Esophagus muscularis mucosa (tissue), 4 donors: ENCODE measurements at places on chromosomes 2 and 18. TPM values are rescaled to one million over a fixed set of nuclear protein-coding genes. Genes with fewer than 3 reads are reported as not detected.

DNA sequence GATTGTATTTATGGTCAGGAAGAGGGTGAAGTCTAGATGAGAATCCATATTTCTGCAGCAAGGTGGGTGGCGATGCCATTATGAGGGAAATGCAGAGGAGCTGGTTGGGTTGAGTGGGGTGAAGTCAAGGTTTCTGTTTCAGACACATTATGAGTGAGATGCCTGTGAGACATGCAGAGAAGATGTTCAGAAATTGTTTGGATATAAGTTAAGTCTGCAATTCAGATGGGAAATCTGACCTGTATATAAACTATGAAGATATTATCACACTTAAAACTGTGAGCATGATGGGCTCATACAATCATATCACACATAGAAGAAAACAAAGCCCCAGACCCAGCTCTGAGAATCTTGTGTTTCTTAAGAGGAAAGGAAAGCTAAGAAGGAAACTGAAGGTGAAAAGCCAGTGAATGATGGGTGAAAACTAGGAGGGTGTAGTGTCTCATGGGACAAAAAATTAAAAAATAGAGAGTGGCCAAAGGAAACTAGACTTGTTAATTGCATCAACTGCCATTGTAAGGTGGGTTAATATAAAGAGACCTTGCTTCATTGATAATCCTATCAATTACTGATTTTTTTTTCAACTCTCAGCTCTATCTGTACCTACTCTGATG lies 14.2 kb downstream of the GALNT5 start:
- no peaks in the 10 kb centered on the region for H3K27me3 ChIP-seq
- H3K4me1 ChIP-seq: no peaks in the 10 kb centered on the region
- no peak overlapping the region for H3K4me3 ChIP-seq
- no peaks in the 10 kb centered on the region for H3K36me3 ChIP-seq
- DNase-seq: no peak

The DSG1 gene
- not detected for total RNA-seq

The MTCL1 gene
- total RNA-seq: 32.3 TPM

The EIF2B4 gene
- 50.0 TPM for total RNA-seq

DNA sequence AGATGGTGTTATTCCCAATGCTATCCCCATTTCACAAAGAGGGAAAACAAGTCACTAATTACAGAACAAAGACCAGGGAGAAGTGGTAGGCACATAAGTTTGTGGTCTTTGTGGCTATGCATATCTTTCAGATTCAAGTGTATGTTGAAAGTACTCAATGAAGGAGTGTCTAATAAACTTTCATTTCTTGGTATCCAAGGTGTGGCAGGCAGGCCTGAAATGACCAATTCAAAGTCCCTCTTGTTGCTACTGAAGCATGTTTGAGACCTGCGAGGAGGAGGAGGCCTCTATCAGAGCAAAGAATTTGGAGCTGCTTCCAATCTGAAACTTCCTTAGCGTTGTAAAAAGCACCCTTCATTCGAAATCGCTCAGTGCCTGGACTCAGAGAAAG lies 60.9 kb upstream of the KLF7 start:
- no peaks in the 10 kb centered on the region for H3K36me3 ChIP-seq
- H3K27ac ChIP-seq: peak overlapping the region; percentile 78
- H3K4me1 ChIP-seq: peaks cover 45% of the 10 kb centered on the region
- DNase-seq: peak; percentile 42

The TAF4B gene
- 5.2 TPM for total RNA-seq

The CYB5A gene
- 77.7 TPM for total RNA-seq

GRCh38 chr18:37574113-37574512 lies 8.5 kb upstream of the CELF4 start:
- H3K27ac ChIP-seq: no peak overlapping the region
- H3K27me3 ChIP-seq: no peaks in the 10 kb centered on the region
- no peaks in the 10 kb centered on the region for H3K4me1 ChIP-seq

The TRAPPC12 gene
- total RNA-seq: 79.0 TPM

The COL6A3 gene
- 350 TPM for total RNA-seq

- peaks cover 3% of the 10 kb centered on the region for H3K4me1 ChIP-seq
- no peaks in the 10 kb centered on the region for H3K36me3 ChIP-seq
- no peak overlapping the region for H3K27ac ChIP-seq
Measured at GRCh38 chr2:132448771-132449170, 32.2 kb downstream of the GPR39 start.

DNA sequence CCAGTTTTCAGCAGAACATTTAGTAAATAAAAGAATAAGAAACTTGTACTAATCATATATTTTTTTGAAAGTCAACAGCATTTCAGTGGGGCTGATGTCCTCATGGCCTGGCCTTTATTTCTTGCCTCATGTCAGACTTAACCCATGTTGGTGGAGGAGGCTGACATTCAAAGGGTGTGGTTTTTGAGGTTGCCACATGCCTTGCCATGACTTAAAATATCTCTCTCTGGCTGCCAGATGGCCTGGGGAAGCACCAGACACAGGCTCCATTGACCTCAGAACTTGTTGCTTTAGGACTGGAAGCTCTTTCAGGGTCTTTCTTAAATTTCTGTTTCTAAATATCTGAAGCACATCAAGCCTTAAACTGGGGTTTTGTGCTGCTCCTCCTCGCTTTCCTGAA lies 32.5 kb upstream of the CD28 start:
- H3K4me1 ChIP-seq: peaks cover 21% of the 10 kb centered on the region
- DNase-seq: no peak
- no peak overlapping the region for H3K4me3 ChIP-seq
- H3K27ac ChIP-seq: no peak overlapping the region
- no peaks in the 10 kb centered on the region for H3K27me3 ChIP-seq

DNA sequence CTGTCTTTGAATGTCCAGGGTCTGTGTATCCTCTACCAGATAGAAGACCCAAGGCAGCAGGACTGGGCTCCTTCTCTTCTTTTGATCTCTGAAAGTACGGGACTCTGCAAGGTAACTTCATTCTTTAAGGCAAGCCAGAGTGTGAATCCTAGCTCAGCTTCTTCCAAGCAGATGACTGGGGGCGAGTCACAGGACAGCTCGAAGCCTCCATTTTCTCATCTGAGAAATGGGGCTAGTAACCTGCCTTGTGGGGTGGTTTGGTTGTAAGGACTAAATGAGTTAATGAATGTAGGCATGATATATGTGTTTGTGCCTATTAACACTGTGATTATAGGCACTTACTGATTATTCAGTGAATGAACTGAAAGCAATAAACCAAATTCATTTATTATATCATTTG lies 46.7 kb downstream of the DGKD start:
- peaks cover 26% of the 10 kb centered on the region for H3K36me3 ChIP-seq
- no peak for DNase-seq
- H3K27me3 ChIP-seq: no peaks in the 10 kb centered on the region

The TPO gene
- 18.4 TPM for total RNA-seq

GRCh38 chr2:149070681-149071320 lies 32.3 kb downstream of the LYPD6B start:
- no peak for DNase-seq
- peaks cover 11% of the 10 kb centered on the region for H3K4me1 ChIP-seq
- no peaks in the 10 kb centered on the region for H3K36me3 ChIP-seq
- no peaks in the 10 kb centered on the region for H3K27me3 ChIP-seq
- H3K4me3 ChIP-seq: no peak overlapping the region
- H3K27ac ChIP-seq: no peak overlapping the region

- H3K4me1 ChIP-seq: peaks cover 53% of the 10 kb centered on the region
- H3K4me3 ChIP-seq: no peak overlapping the region
- no peaks in the 10 kb centered on the region for H3K27me3 ChIP-seq
- H3K36me3 ChIP-seq: peaks cover 4% of the 10 kb centered on the region
Measured at GRCh38 chr2:217986256-217986961, 16.4 kb downstream of the TNS1 start.

DNA sequence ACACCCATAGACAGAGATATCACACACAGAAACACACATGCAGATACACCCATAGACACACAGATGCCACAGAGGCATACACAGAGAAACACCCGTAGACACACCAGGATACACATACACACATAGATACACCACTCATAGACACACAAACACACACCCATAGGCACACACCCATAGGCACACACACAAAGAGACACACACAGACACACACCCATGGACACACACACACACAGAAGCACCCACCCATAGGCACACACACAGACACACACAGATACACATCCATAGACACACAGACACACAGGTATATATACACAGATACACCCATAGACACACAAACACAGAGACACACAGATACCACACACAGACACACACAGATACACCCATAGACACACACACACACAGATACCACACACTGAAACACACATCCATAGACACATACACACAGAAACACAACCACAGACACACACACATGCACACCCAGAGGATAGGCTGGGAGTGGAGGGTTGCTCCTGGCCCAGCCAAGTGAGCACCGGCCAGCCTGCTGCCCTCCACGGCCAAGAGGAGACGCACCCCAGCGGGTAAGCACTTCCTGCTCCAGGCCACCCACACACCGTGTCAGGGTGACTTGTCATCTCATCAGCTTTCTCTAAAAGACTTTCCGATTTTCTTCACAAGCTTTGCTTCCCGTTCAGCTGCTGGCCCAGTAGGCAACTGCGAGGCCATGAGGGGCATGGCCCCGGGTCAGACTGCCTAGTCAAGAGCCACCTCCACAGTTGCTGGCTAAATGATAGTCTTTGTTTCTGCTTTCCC lies 14.1 kb upstream of the CNNM3 start:
- no peaks in the 10 kb centered on the region for H3K27me3 ChIP-seq
- no peak overlapping the region for H3K27ac ChIP-seq
- DNase-seq: no peak
- H3K4me1 ChIP-seq: peaks cover 5% of the 10 kb centered on the region
- H3K36me3 ChIP-seq: peaks cover 51% of the 10 kb centered on the region

DNA sequence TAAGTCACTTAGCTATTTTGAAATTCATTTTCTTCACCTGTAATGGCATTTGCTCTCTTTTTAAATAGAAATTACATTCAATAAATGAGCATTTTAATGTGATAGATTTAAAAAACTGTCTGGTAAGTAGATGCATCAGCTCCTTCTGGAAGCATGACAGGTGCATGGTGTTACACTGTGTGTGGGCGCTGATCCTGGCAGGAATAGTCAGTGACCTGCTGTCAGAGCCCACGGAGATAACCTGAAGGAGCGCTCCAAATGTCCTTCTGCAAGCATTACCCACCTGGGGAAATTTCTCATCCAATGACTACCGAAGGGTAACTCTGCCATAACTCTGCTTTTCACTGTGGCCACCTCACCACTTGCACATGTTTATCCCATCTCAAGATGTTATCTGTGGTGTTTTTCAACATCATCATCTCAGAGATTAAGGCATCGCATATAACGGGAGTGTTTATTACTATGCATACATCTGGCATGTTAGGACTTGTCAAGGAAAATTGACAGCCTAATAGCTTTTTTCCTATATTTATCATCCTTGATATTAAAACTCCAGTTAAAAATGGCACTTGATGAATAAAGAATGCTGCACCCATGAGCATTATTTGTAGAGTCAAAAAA lies 637.3 kb downstream of the ERBB4 start:
- H3K4me1 ChIP-seq: peaks cover 4% of the 10 kb centered on the region
- no peak overlapping the region for H3K27ac ChIP-seq
- no peaks in the 10 kb centered on the region for H3K36me3 ChIP-seq
- no peak overlapping the region for H3K4me3 ChIP-seq
- no peaks in the 10 kb centered on the region for H3K27me3 ChIP-seq

The KCNIP3 gene
- total RNA-seq: 16.7 TPM

DNA sequence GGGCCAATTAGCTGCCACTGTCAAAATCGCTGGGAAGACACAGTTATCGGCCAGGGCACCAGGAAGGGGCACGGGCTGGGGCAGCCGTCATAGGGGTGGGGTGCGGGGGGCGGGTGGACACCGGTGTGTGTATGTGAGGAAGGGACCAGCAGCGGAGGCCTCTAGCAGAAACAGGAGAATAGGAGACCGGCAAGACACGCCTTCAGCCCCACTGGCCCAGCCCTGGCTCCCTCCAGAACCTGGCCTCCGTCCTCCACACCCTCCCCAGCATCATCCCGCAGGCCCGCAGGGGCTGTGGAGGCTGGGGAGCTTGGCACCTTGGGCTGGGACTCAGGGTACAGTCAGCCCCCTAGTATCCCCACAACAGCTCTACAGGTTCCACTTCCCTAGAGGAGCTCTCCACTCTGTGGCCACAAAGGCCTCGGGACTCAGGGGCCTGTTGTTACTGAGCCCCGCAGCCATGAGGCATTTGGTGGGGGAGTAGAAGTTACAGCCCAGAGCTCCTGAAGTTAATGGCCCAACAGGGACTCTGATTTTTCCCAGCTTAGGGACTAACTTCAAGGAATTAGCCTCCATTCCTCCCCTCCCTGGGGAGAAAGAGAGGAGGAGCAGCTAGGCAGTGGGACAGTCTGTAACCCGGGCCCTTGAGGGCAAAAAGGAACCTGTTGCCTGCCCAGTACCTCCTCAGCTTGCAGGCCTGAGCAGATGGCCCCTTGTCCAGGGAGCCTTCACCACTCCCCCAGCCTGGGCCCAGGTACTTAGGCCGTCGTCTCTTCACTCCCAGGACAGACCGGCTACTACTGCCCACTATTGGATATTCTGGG lies 19.9 kb downstream of the SH2D6 start:
- peak overlapping the region; percentile 62 for H3K4me3 ChIP-seq
- H3K4me1 ChIP-seq: peaks cover 41% of the 10 kb centered on the region
- H3K36me3 ChIP-seq: no peaks in the 10 kb centered on the region
- DNase-seq: no peak

DNA sequence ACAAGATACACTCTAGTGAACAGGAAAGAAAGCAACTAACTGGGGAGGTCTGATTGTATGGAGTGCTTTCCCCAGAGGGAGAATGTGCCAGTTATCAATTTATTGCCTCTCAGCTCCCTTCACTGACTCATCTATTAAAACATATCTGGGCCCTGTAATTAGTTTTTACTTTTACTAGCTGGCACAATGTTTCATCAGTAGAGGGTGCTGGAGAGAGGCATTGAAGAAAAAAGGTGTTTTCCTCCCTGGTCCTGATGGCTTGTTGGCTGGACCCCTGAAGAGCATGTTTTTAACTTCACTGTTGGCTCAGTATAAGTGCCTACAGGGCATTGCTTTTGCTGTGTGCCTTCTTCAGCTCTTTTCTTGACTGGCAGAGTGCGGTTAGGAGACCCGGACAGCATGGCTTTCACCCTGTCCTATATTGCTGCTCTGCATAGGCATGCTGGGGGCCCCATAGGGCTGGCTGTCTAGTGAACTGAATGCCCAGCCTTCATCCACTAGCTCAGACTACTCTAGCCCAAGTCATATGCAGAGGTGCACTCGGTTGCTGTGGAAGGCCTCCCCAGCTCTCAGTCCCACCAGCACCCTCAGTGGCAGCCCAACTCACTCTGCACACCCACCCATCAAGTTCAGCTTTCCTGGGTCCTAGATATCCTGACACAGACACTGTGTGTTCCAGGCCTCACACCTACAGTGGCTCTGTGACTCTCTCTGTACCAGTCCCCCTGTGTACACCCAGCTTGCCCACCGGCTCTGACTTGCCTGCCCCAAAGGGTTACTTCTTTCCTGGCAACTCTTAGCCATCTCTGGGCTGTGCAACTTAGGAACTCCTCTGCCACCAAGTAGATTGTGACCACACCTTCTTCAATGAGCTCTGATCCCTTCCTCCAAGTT lies 62.3 kb upstream of the ACYP2 start:
- H3K27me3 ChIP-seq: no peaks in the 10 kb centered on the region
- no peak overlapping the region for H3K4me3 ChIP-seq
- no peak overlapping the region for H3K27ac ChIP-seq
- no peaks in the 10 kb centered on the region for H3K36me3 ChIP-seq

The KIF5C gene
- 3.3 TPM for total RNA-seq
